ENCODE measurements at places on chromosomes 2 and 18.

DNA sequence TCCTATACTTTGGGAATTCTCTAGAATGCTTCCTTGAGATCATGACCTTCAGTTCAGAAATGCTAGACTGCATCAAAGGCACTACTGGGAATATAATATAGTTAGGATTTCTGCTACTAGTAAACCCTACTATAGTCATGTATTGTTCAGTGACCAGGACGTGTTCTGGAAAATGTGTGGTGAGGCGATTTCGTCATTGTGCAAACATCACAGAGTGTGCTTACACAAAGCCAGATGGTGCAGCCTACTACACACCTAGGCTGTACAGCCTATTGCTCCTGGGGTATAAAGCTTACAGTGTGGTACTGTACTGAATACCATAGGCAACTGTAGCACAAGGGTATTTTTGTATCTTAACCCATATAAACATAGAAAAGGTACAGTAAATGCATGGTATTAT lies 13.0 kb downstream of the CXCR4 start:
- no peak for DNase-seq

GRCh38 chr2:28362991-28363521 lies 29.6 kb upstream of the FOSL2 start:
- DNase-seq, result no peak

- no peak for DNase-seq
These were observed 103.1 kb upstream of the THOC1 start for GRCh38 chr18:370751-371608.

DNA sequence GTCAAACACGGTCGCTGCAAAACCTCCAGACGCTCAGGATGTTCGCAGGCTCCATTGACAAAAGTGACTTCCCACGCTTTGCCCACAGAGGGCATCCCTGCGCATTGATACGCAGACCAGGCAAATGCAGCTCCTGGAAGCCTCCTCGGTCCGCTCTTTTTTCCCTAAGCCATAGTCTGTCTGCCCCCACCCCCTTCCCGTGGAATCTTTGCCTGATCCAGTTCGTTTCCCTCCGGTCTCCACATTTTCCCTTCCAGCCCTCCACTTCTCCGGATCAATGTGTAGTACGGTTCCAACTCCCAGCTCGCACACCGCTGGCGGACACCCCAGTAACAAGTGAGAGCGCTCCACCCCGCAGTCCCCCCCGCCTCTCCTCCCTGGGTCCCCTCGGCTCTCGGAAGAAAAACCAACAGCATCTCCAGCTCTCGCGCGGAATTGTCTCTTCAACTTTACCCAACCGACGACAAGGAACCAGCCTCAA lies at the start of gene DCC:
Gene DCC, plus strand, starts transcription at position 307 of the 481 bp plus-strand sequence. CDS start 591 bp downstream, outside the sequence.
- no peak for DNase-seq

GRCh38 chr2:113966171-113966570 lies 76.3 kb downstream of the ACTR3 start:
- DNase-seq, result no peak

GRCh38 chr2:64846177-64846576 lies 143.0 kb upstream of the SLC1A4 start:
- no peak for DNase-seq

GRCh38 chr2:121530212-121530705 lies 421 bp upstream of the RNU4ATAC start:
- DNase-seq, result peak; percentile 89

DNA sequence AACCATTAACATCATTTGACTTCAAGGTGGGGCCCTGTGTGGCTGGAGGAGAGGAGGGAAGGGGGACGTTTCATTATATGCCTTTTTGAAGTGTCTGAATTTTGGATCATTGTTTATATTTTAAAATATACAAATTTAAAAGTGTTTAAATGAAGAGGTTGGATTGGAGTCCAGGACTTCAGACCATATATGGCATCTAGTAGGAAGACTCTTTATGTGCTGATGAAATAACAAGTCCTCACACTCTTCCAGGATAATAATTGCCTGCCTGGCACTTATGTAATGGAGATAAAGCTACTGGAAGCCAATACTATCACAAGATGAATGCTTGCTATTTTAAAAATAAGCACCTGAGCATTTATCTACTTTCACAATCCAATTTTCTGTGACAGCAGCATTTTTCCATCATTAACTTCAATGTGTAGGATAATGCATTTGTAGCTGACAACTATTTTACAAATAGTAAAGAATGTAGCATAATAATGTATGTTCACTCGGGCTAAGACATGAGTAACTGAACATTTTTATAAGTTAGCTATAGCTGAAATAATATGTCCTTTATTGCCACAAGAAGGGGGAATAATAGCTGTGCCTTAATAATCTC lies 188.4 kb downstream of the MTCL1 start:
- no peak for DNase-seq

- no peak for DNase-seq
These were observed 149.5 kb upstream of the ZNF516 start for GRCh38 chr18:76644580-76644979.

DNA sequence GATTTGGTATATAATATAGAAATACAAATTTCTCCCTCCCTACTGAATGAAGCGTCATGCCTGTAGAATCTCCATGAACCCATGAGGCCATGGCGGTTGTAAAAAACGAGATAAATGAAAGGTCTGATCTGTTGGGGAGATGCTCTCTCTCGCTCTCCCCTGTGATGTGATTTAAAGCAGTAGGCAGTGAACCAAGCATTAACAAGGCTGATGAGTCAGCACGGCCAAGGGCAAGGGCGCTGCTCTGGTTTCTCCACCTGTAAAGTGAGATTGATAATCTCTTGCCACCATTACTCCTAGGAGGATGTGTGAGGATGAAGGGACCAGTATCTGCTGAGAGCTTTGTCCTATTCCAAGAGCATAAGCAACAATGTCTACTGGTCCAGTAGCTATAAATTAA lies 553.3 kb downstream of the CMPK2 start:
- no peak for DNase-seq

- DNase-seq, result no peak
These were observed 26.4 kb downstream of the SLC66A2 start for GRCh38 chr18:79924814-79925731.

DNA sequence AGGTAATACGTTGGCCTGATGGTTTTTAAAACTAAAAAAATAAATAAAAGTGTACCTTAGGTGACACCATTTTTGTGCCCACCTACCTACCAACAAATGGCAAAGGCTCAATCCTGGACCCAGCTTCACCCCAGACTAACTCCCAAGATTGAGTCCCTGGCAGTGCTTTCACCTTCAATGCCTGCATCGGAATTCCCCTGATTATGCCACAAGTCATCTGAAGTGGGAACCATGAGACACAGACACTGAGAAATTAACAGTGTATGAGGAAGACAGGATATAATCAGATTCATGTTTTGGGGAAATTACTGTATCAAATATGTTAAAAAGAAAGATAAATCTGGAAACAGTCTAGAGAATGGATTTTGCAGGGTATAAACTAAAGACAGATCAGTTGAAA lies 41.6 kb downstream of the ZBTB14 start:
- DNase-seq, result no peak

DNA sequence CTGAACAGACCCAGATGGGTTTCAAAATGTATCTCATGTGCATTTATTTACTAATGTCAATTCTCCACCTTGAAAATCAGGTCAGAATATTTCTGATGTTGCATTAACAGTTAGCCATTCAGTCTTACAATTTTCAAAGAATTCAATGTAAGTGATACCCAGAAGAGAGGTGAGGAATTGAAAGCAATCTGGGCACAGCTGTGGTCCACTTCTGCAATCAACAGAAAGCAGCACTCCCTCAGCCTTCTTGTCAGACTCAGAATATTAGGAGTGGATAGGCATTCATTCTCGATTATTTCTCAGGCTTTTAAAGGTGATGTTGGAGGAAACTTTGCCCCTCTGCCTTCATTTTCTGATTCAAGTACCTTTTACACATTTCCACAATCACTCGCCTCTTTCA lies 15.7 kb downstream of the CCL20 start:
- no peak for DNase-seq

GRCh38 chr18:12048827-12049175 lies 44.8 kb upstream of the ANKRD62 start:
- DNase-seq, result no peak

DNA sequence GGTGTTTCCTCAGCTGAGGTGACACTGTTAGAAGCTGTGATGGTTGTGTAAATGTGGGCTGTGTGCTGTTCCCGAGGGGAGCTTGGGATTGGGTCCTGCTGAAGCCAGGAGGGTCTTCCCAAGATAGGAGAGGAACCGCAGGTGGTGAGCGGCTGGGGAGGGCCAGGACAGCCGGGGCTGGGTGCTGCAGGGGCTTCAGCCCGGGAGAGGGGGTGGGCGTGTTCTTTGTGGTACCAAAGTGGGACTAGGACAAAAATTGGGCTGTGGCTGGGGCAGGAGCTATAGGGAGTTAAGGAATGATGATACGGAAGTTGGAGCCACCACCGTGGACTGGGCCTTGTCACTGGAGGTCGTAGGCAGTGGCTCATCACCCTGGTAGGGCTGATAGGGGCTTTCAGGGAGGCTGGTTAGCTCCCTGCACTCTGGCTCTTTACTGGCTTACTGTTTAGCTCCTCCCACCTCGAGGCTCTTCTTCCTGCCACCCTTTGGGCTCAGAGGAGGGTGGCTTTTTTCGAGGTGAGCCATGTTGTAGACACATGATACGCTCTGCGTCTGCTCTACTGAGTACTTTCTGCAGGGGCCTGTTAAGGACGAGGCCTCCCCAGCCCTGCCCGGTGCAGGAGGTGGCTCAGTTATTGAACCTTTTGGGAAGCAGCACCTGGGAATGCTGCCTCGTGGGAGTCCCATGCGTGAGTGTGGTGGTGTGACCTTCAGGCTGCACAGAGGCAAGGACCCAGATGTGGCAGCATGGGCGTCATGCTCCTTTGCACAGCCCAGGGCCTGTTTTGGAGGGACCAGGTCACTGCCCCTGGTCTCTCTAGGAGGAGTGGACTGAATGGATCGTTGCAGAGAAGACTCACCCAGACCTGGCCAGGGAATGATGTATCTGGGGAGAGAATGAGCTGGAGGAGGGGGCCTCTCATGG lies 21.6 kb downstream of the ASB1 start:
- DNase-seq, result no peak

- no peak for DNase-seq
These were observed 8.5 kb upstream of the ATP8B1 start for GRCh38 chr18:57811477-57812125.

DNA sequence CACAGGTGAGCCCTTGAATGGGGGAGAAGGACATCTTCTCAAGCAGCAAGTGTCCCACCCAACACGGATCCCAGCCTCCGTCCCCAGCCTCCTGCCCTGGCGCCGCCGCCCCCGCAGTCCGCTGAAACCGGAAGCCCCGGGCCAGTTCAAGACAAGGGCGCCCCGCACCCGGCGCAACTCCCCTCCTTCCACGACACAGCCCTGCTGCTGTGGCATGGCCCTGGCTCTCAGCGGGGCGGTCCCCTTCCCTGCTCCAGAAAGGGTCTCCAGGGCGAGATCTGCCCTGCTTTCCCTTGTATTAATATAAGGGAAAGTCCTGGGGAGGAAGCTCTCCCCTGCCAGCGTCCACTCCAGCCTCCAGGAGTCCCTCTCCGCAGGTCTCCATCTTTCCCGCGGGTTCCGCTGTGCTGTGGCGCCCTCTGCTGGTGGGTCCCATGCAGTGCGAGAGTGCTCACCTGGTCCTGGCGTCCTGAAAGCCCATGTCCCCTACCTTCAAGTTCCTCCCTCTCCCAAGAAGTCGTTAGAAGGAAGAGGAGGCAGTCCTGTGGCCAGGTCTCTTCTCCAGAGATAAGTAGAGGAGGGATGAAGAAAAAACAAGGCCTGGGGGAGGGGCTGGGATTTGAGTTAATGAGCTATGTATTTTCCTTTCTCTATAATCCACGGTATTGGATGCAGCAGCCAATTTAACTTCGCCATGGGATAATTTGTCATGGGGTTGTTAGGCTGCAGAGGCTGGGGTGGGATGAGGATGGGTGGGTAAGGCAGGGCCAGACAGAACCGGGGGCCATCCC lies 176.0 kb downstream of the SMAD2 start:
- peak; percentile 44 for DNase-seq

- no peak for DNase-seq
These were observed 46.9 kb downstream of the CCBE1 start for GRCh38 chr18:59650266-59650820.

DNA sequence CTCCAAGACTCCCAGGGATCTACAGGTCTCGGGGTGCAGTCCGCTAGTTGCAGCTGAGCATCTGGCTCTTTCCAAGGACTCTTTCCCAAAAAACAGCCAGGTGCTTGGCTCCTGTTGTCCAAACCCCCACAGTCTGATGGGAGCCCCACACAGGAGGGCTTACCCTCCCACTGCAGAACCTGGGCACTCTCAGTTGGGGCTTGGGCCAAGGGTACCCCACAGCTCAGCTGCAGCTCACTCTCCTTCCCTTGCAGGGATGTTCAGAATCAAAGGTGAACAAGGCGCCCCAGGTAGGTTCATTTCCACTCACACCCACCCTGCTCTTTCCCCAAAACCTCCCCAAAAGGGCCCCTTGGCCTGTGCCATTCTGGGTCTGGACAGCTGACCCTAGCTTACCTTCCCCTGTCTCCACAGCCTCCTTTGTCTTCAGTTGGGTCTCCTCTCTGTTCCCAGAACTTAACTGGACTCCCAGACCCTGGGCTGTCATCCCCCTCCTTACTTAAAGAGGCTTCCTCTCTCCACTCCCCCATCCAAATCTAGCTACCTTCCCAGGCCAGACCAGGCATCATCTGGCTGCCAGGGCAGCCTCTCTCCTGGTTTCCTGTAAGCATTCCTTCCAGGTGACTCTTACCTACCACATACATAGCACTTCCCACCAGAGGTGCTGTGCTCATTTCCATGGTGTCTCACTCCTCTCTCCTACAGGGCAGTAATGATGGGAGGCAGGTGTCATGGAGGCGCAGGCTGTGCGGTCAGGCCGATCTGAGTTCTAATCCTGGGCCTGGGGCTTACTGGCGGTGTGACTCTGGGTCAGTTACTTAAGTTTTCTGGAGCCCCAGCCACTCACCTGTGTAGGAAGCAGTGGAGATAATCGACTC lies 29.5 kb downstream of the MARCO start:
- no peak for DNase-seq
